ENCODE measurements at places on chromosomes 3 and 15.

DNA sequence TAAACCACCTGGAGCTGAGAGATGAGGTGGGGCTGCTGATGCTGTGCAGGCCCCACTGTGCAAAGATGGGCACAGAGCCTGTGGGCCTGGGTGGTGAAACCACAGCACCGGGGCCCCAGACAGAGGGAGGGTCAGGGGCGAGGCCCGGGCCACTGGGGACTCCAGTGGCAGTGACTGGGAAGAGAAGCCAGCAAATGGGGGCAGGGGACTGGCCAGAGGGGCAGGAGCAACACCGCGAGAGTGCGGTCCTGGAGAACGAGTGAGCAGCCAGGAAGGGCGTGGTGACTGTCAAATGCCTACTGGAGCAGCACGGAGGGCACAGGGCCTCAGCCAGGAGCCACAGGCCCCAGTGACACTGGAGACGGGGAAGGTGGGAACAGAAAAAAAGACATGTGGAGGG, 39.8 kb downstream of the HCN4 start:
- DNase-seq: no peak

GRCh38 chr15:72050700-72051099, 67.2 kb downstream of the MYO9A start:
- DNase-seq: no peak

DNA sequence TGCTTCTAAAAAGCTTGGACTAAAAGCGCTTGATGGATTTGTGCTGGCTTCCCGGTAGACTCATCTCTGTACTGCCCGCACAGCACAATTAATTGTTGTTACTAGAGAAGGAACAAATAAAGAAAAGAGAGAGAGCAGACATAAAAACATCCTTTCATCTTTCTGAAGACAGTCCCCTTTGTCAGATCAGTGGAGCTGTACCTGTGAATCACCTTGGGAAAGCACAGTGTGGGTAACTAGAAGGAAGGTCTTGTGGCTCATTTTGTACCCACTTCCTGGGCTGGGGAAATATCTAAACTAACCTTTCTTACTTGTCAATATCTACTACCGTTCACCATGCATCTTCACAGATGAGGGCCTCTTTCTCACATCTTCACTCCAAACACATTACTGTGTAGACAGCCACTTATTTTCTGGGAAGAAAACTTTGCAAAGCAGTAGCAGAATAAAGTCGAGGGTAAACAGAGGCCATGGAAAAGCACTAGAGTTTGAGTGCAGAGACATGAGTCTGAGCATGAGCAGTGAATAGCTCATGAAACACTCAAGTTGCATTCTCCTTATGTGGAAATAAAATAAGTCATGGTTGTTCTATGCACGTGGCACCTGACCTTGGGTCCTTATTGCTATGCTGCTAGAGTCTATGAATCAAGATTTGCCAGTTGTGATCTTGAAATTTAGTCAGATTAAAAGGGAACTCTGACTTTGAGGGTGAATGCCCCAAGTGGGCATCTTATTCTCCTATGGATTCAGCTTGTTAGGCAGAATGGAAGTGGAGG, 169.3 kb downstream of the LPP start:
- no peak for DNase-seq

DNA sequence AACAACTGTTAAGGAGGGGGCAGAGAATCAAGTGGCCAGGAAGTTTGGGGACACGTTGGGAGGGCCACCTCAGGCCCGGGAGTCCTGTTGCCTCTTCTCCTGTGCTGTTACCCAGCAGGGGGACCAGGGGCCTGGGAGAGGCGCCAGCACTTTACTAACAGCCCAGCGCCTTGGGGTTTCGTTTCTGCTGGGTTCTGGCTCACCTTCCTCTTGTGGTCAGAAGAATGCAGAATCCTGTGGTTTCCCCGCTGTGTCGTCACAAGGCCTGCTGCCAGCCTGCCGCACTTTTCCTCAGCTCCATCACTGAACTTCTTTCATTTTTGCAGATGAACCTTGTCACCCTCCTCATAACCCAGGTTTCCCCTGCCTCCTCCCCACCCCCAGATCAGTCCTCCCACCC, 67.7 kb downstream of the SLC30A4 start:
- DNase-seq: no peak

DNA sequence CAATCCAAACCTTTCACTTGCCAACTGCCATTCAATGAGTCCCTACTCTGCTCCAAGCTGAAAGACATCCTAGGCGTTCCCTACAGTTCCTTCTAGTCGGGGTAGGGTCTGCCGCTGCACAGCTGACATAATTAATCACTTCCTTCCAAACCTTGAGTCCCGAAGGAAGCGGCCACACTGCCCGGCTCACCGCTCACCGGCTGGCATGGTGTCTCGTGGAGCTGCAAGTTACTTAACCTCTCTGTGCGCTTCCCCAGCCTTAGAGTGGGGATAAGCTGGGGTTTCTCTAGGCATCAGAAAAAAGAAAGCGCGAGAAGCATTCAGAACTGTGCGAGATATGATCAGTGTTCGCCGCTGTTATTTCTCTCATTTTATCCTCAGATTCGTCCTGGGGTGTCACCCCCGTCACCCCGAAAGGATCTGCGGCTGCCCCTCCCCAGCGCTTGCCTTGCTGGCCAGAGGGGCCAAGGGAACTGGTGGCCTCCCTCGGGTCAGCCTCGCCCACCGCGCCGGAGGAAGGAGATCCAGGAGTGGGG, 748 bp downstream of the MRPS25 start:
- peak; percentile 18 for DNase-seq

DNA sequence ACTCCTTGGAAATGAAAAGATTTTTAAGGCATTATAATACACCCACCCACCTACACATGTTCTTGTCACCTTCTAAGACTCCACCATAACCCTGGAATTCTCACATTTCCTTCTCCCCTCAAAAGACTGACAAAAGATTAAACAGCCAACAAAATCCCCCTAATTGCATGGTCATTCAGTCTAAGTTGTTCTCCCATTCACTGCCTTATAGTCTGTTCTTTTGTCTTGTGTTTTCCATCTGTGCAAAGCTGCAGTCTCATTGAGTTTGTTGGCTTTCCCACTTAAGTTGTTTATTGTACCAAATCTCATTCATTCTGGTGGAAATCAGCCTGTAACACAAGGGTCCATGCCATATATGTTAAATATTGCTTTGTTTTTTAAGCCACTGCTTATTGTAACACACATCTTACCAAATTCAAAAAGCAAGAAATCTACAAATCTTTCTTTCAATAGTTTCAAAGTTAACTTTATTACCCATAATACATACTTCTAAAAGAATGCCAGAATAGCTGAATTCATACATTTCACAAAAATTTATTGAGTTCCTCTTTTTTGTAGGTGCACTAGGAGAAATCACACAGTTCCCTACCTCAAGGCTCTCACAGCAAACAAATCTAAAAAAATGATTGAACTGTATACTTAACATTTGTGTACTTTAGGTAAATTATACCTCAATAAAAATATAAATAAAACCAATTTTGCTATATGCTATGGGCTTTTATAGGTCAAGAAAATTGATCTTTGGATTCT, 2.4 kb upstream of the RCN2 start:
- DNase-seq: peak; percentile 55

DNA sequence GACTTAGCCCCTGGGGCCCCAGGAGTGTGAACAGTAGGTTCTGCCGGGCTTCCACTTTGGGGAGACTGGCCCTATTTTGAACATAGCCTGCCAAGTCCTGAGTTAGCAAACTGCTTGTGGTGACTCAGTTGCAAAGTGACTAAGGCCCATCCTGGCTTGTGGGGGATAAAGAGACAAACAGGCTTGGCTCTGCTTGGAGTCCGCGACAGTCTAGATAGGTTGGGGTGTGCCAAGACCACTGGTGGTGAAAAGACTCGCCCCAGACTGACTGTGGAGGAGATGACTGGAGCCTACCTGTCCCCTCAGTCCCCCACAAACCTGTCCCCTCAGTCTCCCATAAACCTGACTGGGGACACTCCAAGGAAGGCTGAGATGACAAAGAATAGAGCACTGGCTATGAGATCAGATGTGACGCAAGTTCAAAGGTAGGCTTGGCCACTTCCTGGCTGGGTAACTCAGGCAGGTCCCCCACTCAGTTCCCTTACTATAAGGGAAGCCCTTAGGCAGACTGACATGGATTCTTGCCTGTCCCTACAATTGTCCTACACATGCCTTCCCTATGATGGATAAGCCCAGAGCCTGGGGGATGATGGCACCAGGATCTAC, 4.3 kb downstream of the DNASE1L3 start:
- no peak for DNase-seq

- DNase-seq: no peak
Observed at GRCh38 chr15:40498891-40499290, 28.1 kb downstream of the CHST14 start.

DNA sequence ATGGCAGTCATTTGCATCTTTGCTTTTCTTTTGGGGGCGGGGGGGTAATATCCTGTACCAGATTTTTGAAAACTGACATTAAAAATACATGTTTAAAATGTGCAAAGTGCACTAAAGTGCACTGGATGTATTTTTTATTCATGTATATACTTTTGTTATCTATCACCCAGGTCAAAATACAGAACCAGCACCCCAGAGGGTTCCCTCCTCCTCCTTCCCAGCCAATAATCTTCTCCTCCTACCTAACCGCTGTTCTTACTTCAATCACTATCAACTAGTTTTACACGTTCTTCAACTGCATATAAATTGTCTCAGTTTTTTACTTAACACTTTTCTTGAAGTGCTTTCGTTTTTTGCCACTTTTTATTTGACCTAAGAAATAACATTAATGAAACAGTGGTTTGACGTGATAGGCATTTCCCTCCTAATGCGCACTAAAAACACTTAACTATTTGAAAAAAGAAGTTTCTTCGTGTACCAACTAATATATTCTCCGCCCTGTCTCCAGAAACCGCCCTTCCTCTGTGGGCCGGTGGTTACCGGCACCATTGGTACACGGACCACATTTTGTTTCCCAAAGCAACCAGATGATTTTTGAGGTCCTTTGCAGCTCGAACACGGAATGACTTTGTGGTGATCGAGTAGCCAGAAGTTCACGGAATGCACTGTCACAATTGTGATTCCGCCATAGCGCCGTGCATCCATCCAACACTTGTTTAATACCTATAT, 836 bp upstream of the AKAP13 start:
- DNase-seq: peak; percentile 17

Data from neural progenitor cell (in vitro differentiated cells).